ENCODE measurements at places on chromosomes 1 and 21.

GRCh38 chr1:171841931-171842761 lies 848 bp downstream of the DNM3 start:
- DNase-seq = no peak

DNA sequence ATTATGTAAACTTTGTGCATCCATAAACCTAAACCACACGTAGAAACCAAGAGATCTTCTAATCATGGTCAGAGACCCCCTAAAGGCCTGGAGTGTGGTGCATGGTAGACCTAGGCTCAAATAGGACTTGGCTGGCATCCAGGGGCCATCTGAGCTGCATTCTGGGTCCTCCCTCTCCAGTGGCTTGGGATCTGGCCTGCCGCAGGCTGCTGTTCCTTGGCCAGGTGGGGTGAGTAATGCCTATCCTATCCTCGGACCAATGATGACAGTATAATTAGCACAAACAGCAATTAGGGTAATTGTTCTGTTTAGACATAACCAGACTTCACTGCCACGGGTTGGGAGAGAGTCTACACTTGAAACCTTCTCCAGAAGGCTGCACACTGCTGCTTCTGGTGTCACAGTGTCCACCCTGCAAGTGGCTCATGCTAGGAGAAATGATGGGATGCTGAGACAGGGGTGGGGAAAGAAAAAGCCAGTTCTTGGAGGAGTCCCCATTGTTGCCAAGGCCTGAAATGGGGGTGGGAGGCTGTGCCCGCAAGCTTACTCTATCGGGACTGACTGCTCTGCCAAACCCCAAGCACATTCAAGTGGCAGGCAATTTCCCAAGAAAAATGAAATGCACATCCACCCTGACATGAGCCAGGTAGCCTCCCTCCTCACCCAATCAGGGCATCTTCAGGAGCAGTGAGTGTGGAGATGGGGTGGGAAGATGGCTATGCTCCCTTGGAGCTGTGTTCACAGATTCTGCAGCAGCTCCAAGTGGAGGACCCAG lies 12.5 kb upstream of the PKP1 start:
- no peak for DNase-seq

- DNase-seq = peak; percentile 53
Measured at GRCh38 chr1:54052431-54052933, 522 bp downstream of the TMEM59 start.

- DNase-seq = no peak
Measured at GRCh38 chr1:196593955-196594354, 14.3 kb downstream of the KCNT2 start.

GRCh38 chr1:62869217-62869754 lies 85.4 kb downstream of the ATG4C start:
- no peak for DNase-seq

DNA sequence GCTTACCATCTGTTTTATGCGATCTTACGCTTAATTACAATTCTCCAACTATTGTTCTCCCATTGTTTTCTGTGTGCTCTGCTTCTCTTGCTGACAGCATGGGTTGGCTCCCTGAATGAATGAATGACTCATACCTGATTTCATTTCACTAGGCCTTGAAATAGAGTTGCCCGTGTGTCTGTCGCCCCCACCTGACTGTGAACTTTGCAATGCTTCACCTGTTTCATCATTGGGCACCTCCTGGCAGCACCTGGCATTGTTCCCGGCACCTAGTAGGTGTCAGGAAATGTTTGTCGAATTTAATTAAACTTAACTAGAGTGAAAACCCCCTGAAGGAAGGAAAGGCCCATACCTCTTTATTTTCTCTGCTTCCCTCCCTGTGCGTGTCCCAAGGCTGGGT lies 120.5 kb upstream of the KLHDC7A start:
- no peak for DNase-seq

DNA sequence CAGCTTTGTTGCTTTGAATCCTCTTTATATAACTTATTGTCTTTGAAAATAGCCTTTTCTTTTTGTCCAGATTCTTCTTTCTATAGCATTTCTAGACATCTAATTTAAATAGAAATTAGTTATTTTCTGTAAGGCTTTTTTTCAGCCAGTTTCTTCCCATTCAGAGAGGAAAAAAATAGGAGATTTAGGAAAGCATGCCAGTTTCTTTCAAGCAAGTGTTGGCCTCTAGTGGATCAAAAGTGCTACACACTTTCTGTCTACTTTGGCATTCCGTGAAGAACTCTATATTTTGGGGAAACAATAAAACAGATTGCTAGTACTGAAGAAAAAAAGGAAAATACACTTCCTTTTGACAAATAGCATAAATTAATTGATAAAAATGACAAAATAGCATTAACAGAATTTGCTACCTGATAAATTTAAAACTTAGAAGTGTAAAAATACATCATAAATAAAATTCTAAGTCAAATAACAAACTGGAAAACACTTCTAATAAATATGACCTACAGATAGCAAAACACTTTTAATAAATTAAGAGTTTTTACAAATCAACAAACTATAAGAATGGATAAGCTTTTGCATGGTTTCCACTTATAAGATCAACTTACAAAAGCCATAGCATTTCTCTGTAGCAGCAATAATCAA lies 13.1 kb upstream of the EXO1 start:
- peak; percentile 72 for DNase-seq

- no peak for DNase-seq
Measured at GRCh38 chr21:46379105-46379504, 55.1 kb downstream of the PCNT start.

DNA sequence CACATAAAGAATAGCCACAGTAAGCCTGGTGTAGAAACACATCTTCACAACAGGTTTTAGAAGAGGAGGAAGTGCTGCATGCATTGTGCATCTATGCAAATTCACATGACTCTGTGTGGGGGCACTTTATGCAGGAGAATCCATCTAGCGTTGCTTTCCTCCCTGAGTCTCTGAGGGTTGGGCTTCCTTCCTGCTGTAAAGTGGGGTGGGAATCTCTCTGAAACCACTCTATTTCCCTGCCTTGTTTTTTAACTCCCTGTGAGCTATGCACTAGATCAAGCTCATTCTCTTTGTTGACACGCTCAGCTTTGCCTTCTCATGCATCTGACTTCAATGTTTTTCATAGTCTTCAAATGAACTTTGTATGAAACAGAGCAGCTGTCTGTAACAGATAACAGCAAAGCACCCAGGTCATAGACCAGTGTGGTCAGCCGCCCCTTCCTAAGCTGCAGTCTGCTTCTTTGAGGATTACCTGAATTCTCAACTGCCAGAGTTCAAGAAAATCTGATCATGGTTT lies 102.7 kb upstream of the DPH5 start:
- no peak for DNase-seq

DNA sequence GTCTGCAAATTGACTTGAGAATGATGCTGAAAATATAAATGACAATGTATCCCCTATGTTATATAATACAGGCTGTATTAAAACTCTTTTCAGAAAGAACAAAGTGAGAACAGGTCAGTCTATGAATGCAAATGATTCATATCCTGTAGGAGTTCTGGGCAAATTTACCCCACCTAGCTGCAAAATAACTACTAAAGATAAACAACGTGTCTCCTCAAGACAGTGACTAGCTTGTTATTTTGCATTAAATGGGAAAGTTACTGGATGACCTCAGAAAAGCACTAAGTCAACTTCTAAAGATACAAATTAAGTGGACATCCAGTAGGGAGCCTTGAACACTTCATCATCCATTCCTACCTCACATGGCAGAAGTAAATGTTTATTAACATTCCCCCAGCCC lies 11.1 kb downstream of the RNF19B start:
- peak; percentile 72 for DNase-seq

DNA sequence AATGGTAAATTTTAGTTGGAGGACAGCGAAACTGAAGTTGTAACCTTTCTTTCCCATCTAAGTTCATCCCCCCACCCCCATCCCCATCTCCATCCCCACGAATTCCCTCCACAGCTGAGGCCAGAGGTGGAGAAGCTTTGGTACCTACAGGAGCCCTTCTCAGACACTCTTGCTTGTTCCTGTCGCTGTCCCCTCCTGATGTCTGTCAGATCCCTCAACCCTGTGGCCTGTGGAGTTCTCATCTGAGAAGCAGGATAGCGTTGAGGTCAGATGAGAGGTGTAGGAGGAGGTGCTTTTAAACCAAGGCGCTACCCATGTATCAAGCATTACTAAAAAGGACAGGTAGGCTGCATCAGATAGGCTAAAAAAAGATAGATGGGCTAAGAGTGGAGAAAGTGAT lies 769 bp downstream of the NTPCR start:
- no peak for DNase-seq

DNA sequence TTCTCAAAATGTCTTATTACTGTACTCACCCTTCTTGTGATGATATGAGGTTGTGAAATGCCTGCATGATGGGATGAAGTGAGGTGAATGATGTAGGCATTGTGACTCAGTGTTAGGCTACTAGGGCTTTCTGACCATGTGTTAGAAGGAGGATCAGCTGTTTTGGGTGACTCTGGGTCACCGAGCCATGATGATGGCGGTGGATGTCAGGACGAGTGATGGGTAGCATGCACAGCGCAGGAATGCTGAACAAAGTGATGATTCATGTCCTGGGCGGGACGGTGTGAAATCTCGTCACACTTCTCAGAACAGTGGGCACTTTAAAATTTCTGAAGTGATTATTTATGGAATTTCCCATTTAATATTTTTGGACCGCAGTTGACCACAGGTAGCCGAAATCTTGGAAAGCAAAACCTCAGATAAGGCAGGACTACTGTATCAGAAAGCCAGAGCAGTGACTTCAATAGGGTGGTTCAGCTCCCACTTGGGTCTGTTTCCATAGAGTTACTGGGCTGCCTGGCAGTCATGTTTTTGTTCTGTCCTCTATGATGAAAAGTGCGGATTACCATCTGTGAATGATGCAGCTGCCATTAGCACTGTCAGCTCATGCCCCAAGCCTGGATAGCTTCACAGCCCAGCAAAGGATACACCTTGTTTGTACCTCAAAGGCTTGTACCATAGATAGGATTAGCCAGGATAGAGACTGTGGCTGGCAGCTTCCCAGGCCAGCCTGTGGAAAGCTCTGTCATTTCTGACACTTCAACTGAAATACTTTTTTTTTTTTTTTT lies 26.6 kb downstream of the IL6R start:
- peak; percentile 97 for DNase-seq

DNA sequence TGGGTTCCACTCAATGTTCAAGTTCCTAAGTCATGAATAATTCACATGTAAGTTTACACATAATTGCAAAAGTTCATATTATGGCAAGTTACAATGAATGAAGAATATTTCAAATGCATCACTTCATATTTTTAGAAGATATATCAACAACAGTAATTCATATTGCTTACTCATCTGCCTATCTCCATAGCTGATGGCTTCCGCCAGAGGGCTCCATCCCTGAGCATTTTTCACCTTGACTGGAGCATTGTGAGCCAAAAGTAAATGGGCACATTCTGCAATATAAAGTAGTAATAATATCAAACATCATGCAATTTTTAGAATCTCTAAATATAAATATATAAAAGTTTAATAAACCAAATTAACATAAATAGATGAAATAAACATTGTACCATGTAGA lies 29.8 kb downstream of the ANKRD13C start:
- peak; percentile 6 for DNase-seq

DNA sequence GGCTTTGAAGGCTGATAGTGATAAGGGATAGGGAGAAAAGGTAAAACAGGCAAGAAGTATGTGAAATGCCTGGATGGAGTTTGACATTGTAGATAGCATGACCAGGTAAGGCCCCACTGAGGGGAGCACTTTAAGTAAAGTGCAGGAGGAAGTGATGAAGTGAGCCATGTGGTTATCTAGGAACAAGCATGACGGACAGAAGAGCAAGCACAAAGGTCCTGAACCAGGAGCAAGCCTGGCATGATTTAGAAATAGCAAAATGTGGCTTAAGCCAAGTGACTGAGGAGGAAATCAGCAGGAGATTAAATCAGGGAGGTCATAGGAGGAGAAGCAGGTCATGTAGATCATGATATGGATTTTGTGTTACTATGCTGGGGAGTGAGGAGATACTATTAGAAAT lies 129.2 kb downstream of the GLUL start:
- no peak for DNase-seq

DNA sequence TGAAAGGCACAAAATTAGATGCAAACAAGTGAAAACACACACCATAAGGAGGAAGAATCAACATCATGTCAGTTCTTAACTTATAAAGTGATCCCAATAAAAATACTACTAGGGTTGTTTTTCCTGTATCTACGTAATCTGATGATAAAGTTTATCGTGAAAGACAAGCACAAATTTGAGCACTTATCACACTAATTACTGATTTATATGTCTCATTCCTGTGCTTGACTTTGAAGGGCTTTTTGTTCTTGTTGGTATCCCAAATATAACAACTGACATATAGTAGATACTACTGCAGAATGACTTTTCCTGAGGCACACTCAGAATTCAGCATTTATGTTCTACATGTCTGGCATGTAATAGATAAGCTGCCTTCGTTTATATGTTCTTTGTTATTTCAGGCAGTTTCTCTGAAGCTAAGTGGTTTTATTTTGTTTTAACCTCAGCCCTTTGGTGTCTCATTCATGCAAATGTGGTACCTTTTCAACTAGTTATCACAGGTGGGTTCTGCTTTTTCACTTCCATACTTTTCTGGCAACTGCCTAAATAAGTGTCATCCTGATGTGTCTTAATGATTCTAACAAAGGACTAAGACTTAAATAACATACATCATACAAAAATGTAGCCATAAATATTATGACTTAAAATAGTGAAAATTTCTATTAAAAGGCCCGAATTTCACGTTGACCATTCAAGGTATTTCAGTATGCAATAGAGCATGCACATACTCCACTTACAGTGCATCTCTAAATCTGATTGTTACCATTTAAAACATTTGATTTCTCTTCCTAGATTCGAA lies 73.2 kb downstream of the LRRC8C start:
- no peak for DNase-seq

DNA sequence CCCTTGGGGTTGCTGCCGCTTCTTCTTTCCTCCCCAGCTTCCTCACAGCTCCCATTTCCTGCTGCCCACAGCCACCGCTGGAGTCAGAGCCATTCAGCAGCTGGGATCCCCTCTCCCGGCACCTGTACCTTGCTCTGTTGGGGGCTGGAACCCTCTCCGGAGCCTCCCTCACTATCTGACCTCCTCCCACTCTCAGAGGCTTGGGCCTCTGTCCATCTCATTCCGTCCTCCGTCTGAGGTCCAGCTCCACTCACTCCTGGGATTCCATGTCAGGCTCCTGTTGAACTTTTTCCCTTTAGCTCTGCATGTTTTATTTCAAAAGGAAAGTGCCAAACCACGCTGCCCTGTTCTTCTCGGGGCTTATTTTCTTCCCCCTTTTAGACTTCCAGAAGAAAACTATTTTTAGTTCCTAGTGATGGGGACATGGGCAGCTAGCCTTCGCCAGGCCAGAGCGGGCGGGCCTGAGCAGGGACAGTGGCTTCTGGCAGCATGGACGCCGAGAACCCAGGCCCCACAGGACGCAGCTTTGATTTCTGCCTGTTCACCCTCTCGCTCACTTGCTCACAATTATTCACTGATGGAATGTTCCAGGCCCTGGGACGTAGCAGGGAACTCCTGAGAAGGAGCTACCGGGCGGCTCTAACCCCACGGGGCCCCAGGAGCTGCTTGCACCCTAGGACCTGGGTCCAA lies 79.2 kb downstream of the ARHGEF10L start:
- DNase-seq = no peak
